ENCODE measurements at places on chromosomes 1 and 21.

DNA sequence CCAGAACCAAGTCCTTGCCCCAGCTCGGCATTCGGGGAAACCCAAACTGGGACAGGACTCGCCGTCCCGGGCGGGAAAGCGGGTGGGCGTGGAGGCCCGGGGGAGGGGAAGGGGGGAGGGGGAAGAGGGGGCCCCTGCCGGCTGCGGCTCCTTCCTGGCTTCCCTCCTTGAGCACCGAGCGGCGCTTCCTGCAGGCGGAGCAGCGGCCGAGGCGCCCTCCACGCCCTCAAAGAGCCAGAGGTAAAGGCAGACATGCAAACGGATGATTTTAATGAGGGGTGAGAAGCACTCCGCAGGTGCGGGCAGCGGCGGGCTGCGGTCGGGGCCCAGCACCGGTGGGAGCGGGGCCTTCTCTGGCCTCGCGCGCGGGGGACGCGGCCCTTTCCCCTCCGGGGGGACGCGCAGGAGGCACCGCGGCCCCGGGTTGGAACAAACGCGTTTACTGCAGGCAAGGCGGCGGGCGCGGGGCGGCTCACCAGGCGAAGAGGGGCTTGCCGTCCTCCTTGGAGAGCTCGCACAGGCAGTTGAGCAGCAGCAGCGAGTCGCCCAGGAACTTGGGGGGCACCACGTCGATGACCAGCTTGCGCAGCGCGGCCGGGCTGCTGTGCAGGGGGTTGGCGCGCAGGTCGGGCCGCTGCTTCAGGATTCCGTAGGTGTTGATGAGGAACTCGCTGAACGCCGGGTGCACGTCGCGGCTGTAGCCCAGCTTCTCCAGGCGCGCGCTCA, 5.7 kb upstream of the FTCD start:
- DNase-seq, result no peak

GRCh38 chr1:181251001-181251712, 162.7 kb downstream of the IER5 start:
- DNase-seq, result no peak

DNA sequence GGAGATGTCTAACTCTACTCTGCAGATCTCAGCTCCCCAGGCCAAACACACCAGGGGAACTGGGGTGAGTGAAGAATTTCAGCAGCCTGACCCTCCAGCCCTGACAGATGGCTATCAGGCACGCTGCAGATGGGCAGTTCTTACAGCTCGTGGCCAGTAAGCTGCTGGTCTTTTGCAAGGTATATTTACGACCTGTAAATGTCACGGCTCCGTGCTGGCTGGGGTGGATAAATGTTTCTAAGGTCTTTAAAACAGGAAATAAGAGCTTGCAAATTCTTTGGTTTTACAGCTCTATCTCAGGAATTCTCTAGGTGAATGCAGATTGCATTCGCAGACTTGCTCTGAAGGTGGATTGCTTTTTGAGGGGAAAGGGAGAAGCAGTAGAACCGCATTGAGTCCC, 10.1 kb downstream of the DOP1B start:
- DNase-seq, result no peak

DNA sequence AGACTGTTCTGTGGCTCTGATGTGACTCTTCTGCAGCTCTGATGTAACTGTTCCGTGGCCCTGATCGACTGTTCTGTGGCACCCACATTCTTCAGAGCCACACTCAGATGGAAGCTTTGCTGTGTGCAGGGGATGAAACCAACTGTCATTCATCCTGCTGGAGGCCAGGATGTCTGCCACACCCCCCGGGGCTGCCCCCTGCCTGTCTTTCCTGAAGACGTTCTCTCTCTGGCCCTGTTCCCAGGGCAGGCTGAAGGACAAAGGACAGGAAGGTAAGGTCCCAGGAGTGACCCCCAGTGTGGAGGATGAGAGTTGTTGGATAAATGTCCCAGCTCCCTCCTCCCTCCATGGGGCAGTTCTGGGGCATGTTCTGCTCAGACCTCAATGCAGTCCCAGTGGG, 29.4 kb upstream of the UMODL1 start:
- DNase-seq, result no peak

DNA sequence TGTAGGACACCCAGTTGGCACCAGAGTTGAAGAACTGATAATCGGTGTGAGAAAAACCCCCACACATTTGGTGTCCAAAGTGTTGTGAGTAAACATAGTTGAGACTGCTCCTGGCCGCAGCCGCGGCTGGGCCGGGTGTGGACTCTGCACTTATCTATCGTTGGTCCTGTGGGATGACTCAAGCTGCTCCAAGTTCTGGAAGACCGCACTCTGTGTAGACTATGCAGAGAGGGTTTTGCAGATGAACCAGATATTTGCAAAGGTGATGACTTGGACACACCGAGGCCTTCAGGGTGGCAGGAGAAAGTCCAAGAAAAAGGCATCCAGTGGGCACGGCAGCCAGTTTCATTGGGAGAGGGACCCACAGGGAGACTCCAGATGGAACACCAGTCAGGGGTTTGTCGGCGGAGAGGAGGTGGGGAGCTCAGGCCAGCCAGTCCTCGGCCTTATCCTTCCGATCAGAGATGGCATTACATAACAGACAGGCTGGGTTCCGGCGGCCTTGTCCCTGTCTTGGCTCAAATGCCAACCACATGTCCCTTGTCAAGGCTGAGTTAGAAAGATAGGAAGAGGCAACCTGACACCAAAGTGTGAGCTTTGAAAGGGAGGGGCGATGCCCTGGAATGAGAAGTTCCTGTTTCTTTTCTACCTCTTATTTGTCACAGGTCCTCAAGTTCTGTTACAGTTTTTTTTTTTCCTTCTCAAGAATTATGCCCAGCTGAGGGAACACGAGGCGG, 21.1 kb downstream of the C2CD2 start:
- no peak for DNase-seq

- DNase-seq, result peak; percentile 93
These were observed 17.9 kb upstream of the ETV3 start for GRCh38 chr1:157156058-157156541.

- no peak for DNase-seq
These were observed 54.2 kb upstream of the SSBP3 start for GRCh38 chr1:54460351-54460750.

- no peak for DNase-seq
These were observed 16.8 kb downstream of the MROH7 start for GRCh38 chr1:54658164-54658913.

DNA sequence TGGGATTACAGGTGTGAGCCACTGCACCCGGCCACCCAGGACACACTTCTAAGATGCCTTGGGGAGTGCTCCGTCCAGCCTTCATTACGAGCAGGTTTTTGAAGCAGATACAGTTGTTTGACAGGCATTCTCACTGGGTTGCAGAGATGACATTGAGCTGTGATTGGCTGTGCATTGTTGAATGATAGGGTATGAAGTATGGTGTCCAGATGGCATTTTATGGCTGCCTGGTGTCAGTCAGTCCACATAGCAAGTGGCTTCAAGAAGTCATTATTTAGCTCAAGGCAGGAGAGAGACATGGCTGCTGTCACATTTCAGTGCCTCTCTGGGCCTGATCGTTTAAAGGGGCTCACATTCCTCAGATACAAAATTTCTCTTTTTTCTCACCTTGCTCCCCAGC, 14.8 kb upstream of the PADI2 start:
- DNase-seq, result no peak

DNA sequence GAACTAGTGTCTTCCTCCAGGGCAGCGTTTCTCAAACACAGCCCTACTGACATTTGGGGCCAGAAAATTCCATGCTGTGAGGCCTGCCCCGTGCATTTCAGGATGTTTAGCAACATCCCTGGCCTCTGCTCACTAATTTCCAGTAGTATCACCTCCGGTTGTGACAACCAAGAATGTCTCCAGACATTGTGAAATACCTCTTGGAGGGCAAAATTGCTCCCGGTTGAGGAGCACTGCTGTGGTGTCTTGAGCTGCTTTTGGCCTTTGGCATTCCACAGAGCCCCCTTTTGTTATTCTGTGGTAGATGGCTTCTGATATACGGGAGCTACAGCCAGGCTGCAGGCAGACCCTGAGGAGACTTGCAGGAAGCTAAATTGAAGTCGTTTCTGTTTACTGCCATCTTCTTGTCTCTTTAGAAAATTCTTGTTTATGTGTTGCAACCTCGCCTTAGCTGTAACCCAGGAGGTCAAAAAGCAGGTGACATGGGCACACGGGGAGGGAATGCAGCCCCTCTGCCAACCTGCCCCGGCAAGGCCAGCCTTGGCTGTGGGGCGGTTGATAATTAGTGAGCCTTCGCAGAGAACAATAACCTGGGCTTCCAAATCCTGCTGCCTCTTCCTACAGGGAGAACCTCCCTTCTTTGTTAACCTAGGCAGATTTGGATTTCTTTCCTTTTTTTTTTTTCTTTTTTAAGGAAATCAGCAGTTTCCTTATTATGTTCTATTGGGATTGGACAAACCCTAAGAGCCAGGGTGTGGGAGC, 74.7 kb upstream of the AKT3 start:
- peak; percentile 56 for DNase-seq

GRCh38 chr1:187229496-187229895, 400.7 kb downstream of the PLA2G4A start:
- no peak for DNase-seq

DNA sequence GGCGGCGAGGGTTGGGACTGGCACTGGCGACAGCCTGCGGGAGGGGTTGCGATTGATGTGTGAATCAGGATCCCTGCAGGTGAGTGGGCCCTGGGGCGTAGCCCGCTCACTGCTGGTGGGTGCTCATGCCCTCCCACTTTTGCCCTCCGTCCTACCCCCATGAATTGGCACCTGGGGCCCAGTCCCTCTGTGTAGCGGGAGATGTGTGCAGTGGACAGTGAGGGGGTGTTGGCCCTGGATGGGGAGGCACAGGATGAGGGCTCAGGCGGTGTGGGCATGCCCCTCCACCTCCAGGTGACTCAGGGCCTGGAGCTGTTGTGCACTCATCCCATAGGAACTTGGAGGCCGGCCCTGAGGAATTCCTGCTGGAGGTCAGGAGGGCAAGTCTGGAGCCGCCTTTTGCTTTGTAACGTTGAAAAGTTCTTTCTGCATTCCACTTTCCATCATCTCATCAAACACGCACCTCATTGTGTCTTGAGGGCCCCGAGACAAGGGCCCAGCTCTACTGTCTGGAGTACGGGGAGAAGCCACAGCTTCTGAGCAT, 3.0 kb downstream of the PEAR1 start:
- DNase-seq, result peak; percentile 56

GRCh38 chr1:159960721-159961381, 6.8 kb upstream of the SLAMF9 start:
- DNase-seq, result no peak

GRCh38 chr1:175364424-175365076, 172.0 kb upstream of the KIAA0040 start:
- no peak for DNase-seq

- peak; percentile 80 for DNase-seq
These were observed 930 bp downstream of the CDC14A start for GRCh38 chr1:100353071-100353801.

DNA sequence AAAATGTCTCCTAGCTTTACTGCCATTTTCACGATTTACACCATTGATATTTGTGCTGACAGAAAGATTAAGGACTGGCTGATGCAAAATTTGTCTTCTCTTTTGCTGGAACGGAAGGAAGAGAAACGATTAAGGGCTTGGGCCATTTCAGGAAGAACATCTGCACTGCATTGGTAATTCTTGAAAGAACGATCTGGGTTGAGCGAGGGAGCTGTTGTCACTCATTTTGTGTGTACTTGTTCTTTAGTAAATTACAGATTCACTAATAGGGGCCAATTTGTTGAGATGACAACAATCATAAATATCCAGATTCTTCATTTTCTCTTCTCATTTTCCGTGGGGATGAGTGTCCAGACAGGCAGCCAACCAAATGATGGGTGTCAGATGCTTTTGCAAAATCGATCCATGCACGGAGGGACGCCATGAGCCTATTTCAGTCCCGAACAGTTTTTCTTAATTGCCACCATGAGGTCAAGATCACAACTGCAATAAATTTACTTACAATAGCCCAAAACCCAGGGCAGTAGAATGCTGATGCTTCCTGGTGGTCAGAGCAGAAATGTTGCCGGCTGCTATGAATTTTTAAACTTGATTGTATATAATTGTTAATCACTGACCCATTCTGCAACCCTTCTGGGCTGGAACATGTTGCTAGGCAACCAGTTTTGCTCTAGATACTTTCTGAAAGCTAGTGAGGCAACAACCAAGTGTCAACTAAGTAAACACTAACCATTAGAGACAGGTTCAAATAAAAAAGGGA, 132.4 kb upstream of the TIAM1 start:
- DNase-seq, result no peak

All from GM23338 (cell line).